ENCODE measurements at places on chromosomes 12 and 14. TPM values are rescaled to one million over a fixed set of nuclear protein-coding genes. Genes with fewer than 3 reads are reported as not detected.

EFS gene
- not detected for total RNA-seq

SOAT2 gene
- 1.6 TPM for total RNA-seq

AQP5 gene
- total RNA-seq, result not detected

OR6C2 gene
- total RNA-seq, result not detected

DPY19L2 gene
- total RNA-seq, result 7.0 TPM

KRT86 gene
- not detected for total RNA-seq

PTGER2 gene
- total RNA-seq, result 54.7 TPM

TGFB3 gene
- 6.4 TPM for total RNA-seq

B3GNT4 gene
- 1.4 TPM for total RNA-seq

NRDE2 gene
- 26.7 TPM for total RNA-seq

CNIH1 gene
- total RNA-seq, result 42.1 TPM

NKX2-1 gene
- total RNA-seq, result 0.23 TPM

LTA4H gene
- total RNA-seq, result 61.6 TPM

EEF1AKMT3 gene
- 3.4 TPM for total RNA-seq

CELA1 gene
- 0.47 TPM for total RNA-seq

ZNF891 gene
- 6.0 TPM for total RNA-seq

LYZ gene
- total RNA-seq, result 17.4 TPM

USP44 gene
- total RNA-seq, result 5.9 TPM

BDKRB2 gene
- 0.09 TPM for total RNA-seq

RDH12 gene
- not detected for total RNA-seq

PPP4R4 gene
- 0.41 TPM for total RNA-seq

Data from T-cell (primary cell).